ENCODE measurements at places on chromosomes 1 and 21. TPM values are rescaled to one million over a fixed set of nuclear protein-coding genes. Genes with fewer than 3 reads are reported as not detected.

DNA sequence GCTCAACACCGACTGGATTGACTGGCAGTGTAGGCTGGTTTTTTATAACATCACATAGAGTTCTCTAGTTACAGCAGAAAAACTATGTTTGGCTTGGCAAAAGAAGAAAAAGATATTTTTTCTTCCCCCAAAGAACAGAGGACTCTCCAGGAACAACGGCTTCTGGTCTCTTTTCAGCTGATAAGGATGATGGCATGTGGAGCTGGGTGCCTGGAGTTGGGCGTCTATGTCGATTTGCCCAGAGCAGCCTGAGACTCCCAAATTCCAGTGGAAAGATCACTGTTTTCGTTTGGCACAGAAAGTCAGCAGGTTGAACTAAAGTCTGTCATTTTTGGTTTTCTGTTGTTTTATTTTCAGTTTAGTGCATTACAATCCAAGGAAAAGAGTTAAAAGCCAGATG, 91.1 kb downstream of the SMYD2 start:
- DNase-seq = no peak

GRCh38 chr1:109069294-109069693, 6.5 kb downstream of the TAF13 start:
- no peak for DNase-seq

Gene MARK1
- polyA plus RNA-seq = 0.18 TPM

Gene STXBP3
- 46.4 TPM for polyA plus RNA-seq

Gene C1orf115
- polyA plus RNA-seq = 0.83 TPM

GRCh38 chr1:25562101-25562927, 18.9 kb downstream of the LDLRAP1 start:
- DNase-seq = no peak

Gene HPCAL4
- polyA plus RNA-seq = not detected

- DNase-seq = peak; percentile 56
These were observed 30.5 kb upstream of the WDTC1 start for GRCh38 chr1:27203946-27204345.

Gene OR6K2
- not detected for polyA plus RNA-seq

DNA sequence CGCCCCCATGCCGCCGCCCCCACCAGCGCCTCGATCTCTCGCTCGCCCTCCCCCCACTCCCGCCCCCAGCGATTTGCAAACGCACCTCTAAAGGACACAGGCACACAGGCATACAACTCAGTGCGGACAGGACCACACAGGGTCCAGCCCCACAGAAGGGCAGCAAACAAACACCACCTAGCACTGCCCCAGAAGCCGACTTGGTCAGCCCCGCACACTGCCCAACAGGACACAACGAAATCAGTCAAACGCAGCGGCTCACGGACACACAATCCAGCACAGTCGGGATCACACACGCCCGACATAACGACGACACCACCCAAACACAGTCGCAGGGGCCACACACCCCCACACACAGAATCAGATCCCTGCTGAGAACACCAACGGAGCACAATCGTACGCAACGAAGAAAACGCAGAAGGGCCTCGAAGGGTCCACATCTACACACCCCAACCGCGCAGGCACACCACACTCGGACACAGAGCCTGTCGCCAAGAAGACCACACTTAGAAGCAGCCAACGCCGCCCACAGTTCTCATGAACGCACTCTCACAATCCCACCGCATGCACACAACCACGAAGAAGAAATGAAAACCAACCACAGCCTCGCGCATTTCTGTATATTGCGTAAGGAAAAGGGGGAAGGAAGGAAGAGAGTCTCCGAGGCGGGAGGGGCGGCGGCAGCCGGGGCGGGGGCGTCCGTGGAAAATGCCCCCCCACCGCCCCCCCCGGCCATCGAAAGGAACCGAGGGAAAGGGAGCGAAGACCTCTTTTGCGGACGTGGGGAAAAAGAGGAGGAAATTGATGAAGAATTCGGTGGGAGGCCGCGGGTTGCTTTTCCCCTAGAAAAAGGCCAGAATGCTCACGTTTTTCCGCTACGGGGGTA, 481 bp downstream of the TAL1 start:
- peak; percentile 41 for DNase-seq

Gene DDAH1
- polyA plus RNA-seq = 238 TPM

DNA sequence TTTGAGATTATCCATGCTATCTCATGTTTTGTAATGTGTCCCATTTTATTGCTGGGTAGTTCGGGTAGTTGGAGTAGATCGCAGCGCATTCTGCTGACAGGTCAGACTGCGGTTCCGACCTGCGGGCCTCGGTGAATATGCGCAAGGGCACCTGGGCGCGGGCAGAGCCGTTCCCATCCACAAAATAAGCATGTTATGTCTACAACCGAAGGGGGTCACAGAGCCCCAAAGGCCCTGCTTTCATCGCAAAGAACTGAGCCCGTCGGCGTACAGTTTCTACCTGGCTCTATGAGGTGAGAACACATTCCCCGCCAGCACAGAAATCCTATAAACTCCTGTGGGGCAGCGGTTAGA, 88.4 kb downstream of the PRKAB2 start:
- DNase-seq = no peak

DNA sequence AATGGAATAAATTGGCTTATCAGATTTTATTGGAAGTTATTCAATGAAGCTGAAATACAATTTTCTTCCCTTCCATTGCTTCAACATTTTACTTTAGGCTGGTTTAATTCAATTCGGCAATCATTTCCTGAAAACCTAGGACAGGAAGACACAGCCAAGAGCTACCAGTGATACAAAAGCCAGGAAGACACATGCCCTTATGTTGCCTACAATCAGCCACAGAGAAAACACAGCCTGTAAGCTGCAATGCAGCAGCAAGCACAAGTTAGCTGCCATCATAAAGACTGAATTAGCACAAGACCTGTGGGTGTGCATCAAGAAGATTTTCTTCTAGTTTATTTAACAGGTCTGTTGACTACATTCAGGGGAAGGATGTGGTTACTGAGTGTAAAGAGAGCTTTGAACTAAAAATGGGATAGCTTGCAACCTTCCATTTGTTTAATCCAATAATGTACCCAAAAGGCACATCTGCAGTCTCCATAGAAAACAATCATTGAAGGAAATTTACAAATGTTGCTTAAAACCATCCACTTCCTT, 193.8 kb downstream of the KCNH1 start:
- no peak for DNase-seq

Gene KCND3
- 0.08 TPM for polyA plus RNA-seq

GRCh38 chr21:22438428-22439086, 1440.3 kb downstream of the NCAM2 start:
- no peak for DNase-seq

Gene CCDC17
- not detected for polyA plus RNA-seq

DNA sequence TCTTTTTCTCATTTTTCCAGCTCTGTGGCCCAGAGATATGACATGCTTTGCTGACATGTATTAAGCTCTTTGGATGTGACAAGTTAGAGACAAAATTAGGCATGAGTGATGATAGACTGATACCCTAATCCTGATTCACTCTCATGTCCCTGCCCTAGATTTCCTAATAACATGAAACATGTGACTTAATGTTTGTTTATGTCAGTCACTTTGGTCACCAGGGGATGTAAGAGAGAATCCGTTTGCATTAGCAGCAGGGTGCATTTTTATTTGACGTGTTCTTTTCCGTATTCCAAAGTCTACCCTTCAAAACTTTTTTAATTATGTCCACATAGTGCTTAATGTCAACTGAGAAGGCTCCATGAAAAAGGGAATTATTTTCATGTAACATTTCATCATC, 192.4 kb downstream of the HMCN1 start:
- DNase-seq = peak; percentile 38

Gene NTRK1
- 0.09 TPM for polyA plus RNA-seq

Gene AADACL4
- polyA plus RNA-seq = not detected

GRCh38 chr1:160638540-160638857, 8.3 kb downstream of the SLAMF1 start:
- DNase-seq = no peak

- peak; percentile 26 for DNase-seq
These were observed 18.5 kb downstream of the SLC16A1 start for GRCh38 chr1:112937495-112937894.

DNA sequence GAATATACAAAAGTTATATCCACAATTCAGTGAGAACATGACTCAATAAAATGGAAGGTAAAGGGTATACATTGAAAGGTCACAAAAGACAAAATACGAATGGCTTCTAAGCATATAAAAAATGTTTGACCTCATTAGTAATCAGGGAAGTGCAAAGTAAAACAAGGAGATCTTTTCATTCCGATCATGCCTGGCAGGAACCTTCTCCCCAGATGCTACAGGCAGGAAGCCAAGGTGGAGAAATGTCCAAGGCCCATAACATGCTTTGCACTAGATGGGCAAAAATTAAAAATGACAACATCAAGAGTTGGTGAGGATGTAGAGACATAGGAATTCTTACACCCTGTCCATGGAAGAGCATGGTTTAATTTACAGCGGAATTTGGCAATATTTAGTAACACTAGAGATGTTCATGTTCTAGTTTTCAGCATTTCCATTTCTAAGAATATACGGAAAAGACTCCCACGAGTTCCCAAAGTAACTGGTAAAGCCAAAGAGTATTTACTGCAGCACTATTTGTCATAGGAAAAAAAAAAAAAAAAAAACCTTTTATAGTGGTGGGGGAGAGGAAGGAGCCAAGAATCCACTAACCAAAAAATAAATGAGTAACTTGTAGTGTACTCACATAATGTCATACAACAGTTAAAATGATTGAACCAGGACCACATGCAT, 184.5 kb upstream of the KAZN start:
- DNase-seq = peak; percentile 46

GRCh38 chr1:72186733-72187307, 95.5 kb downstream of the NEGR1 start:
- peak; percentile 53 for DNase-seq

Measured in GM23248 (cell line).